T-cell (primary cell): ENCODE measurements at places on chromosomes 16 and 17. TPM values are rescaled to one million over a fixed set of nuclear protein-coding genes. Genes with fewer than 3 reads are reported as not detected.

The TEKT3 gene
- total RNA-seq = not detected

The PPL gene
- 0.10 TPM for total RNA-seq

The CLEC3A gene
- total RNA-seq = not detected

The FLOT2 gene
- 163 TPM for total RNA-seq

The EPOP gene
- total RNA-seq = 0.90 TPM

The BOLA2B gene
- 49.0 TPM for total RNA-seq

The KAT8 gene
- 92.3 TPM for total RNA-seq

The ZNF423 gene
- total RNA-seq = not detected

The TPSB2 gene
- total RNA-seq = 0.45 TPM

The CHTF18 gene
- 49.5 TPM for total RNA-seq

The RGS11 gene
- not detected for total RNA-seq

DNA sequence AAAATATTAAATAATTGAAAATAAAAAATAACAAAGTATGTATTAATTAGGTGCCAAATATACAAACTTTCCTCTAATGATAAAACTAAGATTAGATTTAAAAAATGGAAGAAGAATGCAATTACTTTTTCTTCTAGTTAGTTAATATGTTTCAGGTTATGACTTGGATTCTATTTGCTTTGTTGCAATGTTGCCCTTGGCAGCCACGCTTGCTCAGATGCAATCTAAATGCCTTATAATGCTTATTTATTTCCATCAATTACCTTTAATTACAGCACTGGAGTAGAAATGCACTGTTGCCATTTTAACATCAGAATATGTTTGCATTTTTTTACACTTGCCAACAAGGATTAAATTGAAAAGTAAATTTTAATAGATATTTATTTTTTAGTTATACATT, 263.9 kb downstream of the CNTNAP4 start:
- no peaks in the 10 kb centered on the region for H3K36me3 ChIP-seq
- DNase-seq = no peak
- no peaks in the 10 kb centered on the region for H3K27me3 ChIP-seq
- no peak overlapping the region for H3K27ac ChIP-seq

DNA sequence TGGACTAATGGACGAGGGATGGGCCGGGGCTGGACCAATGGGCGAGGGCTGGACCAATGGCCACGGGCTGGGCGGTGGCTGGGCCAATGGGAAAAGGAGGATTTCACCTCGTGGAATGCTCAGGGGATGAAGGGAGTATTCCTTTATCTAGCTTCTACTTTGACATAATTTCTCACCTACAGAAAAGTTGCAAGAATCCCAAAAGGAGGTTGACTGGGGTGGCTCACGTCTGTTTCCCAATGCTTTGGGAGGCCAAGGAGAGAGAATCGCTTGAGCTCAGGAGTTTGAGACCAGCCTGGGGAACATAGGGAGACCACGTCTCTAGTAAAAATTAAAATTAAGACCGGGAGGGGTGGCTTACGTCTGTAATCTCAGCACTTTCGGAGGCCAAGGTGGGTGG, 5.7 kb upstream of the FLYWCH1 start:
- DNase-seq = no peak
- no peaks in the 10 kb centered on the region for H3K36me3 ChIP-seq
- peaks cover 2% of the 10 kb centered on the region for H3K27me3 ChIP-seq
- peaks cover 34% of the 10 kb centered on the region for H3K4me1 ChIP-seq
- H3K27ac ChIP-seq = peak overlapping the region; percentile 32

DNA sequence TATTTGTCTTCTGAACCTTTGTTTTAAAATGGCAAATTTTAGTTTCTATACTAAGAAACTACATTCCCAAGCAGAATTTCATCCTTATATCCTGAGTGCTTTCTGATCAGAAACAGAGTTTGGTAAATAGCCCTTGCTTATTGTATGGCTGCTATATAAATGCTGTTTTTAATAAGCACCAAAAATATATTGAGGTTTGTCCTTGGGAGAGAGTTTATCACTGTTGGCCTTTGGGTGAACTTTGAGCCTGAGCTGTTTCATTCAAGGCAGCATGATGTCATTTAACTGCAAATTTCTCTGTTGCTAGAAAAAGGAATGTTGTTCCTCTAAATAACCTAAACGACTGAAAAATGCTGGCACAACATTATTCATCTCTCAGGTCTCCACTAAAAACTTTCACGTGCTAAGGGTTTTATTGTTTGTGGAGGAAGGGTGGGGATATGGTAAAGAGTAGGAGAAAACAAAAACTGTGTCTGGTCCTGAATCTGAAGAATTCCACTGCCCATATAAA, 334.3 kb upstream of the TBX2 start:
- H3K27me3 ChIP-seq = no peaks in the 10 kb centered on the region
- no peak overlapping the region for H3K4me3 ChIP-seq
- no peaks in the 10 kb centered on the region for H3K4me1 ChIP-seq

DNA sequence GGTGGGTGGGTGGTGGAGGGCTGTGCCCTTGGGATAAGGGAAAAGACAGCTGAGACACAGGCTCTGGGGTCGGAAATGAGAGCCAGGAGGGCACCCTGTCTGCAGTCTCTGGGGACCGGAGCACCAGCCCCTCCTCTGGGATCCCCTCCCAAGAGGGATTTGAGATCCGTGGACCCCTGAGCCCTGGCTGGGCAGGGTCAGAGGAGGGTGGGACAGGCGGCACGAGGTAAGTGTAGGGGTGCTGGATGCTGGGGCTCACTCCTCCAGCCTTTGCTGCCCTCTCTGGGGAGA, 425 bp downstream of the SGSH start:
- H3K4me3 ChIP-seq = peak overlapping the region; percentile 77
- H3K27ac ChIP-seq = peak overlapping the region; percentile 79
- peaks cover 32% of the 10 kb centered on the region for H3K36me3 ChIP-seq
- DNase-seq = no peak

DNA sequence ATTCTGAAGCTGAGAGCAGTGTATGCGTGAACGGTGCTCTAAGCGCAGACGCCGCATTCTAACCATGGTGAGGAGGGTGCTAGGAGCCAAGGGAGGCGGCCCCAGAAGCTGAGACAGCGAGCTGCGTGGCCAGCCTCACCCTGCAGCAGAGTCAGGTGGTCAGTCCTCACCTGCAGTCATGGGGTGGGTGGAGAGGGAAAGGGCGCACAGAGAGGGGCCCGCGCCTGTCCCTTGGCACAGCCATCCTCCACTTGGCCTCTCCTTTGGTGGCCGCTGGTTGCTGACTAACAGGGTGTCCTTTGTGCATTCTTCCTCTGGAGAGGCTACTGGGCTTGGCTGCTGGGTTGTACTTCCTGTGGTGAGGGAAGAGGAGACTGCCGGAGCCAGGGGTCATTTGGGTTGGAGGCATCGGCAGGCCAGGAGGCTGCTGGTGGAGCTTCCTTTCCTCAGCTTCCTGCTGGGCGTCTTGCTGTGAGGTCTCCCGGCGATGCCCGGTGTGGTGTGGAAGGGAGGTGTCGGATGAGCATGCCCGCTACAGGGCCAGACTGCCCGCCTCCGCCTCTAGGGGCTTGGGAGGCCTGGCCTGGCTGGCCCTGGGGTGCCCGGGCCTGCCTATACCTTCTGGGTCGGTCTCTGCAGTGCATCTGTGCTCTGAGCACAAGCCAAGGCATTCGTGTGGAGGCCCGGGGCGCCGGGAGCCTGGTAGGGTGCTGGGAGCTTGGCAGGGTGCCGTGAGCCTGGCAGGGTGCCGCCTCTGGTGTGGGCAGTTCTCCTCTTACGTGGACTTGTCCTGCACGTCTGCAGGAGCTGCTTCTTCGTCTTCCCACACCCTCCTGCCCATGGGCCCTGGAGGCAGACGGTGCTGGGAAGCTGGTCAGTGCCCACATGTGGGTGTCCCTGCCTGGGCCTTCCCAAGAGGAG, 17.4 kb downstream of the RNF213 start:
- no peaks in the 10 kb centered on the region for H3K4me1 ChIP-seq
- no peak overlapping the region for H3K4me3 ChIP-seq
- H3K27ac ChIP-seq = no peak overlapping the region

GRCh38 chr17:61160204-61160603, 239.4 kb upstream of the TBX2 start:
- DNase-seq = no peak
- H3K4me1 ChIP-seq = peaks cover 4% of the 10 kb centered on the region
- no peaks in the 10 kb centered on the region for H3K27me3 ChIP-seq
- no peaks in the 10 kb centered on the region for H3K36me3 ChIP-seq

DNA sequence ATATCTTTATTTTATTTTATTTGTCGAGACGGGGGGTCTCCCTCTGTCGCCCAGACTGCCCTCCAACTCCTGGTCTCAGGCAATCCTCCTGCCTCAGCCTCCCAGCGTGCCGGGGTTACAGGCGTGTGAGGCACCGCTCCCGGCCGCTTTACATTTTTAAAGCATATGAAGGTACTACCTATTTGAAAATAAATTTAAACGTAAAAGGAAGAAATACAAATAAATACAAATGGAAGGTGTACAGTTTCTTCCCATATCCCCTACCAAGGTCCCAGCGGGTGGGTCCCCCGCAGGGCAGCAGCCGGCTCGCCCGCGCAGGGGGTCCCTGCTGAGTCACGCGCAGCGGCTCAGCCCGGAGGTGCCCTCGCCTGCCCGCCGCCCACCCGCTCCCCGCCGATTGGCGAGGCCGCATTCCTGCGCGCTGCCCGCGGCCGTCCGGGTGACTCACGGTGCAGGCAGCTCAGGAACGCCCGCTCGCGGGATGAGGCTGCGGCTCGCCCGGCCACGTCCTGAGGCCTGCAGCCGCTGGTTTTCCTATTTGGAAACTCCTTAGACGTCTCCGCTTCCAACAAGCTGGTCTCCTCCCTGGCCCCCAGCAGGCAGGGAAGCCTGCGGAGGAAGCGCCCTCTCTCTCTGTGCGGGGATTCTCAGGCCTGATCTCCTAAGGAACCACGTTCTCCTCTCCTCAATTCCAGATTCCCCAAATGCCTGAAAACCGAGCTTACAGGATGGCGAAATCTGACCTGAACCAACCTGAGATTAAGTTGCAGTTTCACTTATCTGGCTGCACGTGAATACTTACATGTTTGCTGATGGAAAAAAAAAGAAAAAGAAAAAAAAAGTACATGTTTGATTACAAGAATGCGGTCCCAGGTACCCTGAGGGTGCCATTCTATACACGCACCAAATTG, 54.8 kb upstream of the MAP3K14 start:
- H3K4me3 ChIP-seq = peak overlapping the region; percentile 27
- no peak for DNase-seq
- H3K27ac ChIP-seq = no peak overlapping the region
- peaks cover 17% of the 10 kb centered on the region for H3K27me3 ChIP-seq

- H3K36me3 ChIP-seq = no peaks in the 10 kb centered on the region
- no peak overlapping the region for H3K27ac ChIP-seq
- no peaks in the 10 kb centered on the region for H3K27me3 ChIP-seq
- H3K4me1 ChIP-seq = no peaks in the 10 kb centered on the region
- no peak for DNase-seq
Observed at GRCh38 chr17:13244513-13244912, 226.7 kb upstream of the ELAC2 start.

- DNase-seq = no peak
- H3K27ac ChIP-seq = no peak overlapping the region
- no peak overlapping the region for H3K4me3 ChIP-seq
- peaks cover 9% of the 10 kb centered on the region for H3K27me3 ChIP-seq
- H3K4me1 ChIP-seq = peaks cover 41% of the 10 kb centered on the region
Observed at GRCh38 chr16:75323198-75323597, 71.8 kb upstream of the BCAR1 start.

DNA sequence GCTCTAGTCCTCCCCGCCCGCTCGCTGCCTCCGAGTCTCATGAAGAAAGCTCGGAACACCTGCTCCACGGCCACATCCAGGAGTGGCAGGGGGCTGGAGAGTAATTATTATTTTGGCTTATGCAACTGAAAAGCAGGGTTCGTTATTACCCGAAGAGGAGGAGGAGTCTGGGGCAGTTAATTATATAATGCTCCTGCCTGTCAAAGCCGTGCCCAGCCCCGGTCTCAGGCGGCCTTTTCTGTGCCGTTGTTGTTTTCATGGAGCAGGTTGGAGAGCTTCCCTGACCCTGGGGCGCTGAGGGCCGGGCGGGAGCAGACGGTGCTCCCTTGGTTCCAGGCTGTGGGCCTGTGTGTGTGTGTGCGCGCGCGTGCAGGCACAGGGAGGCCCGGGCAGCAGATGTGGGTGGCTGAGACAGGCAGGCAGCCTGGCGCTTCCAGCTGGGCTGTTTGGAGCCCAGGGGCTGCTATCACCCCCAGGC, 2.4 kb downstream of the JPH3 start:
- no peaks in the 10 kb centered on the region for H3K36me3 ChIP-seq
- DNase-seq = no peak
- H3K27ac ChIP-seq = no peak overlapping the region
- no peak overlapping the region for H3K4me3 ChIP-seq
- peaks cover 9% of the 10 kb centered on the region for H3K27me3 ChIP-seq

- no peaks in the 10 kb centered on the region for H3K36me3 ChIP-seq
- no peak for DNase-seq
- no peak overlapping the region for H3K27ac ChIP-seq
- H3K4me1 ChIP-seq = peaks cover 9% of the 10 kb centered on the region
- peaks cover 5% of the 10 kb centered on the region for H3K27me3 ChIP-seq
- no peak overlapping the region for H3K4me3 ChIP-seq
Observed at GRCh38 chr17:48759288-48759687, 30.7 kb upstream of the HOXB13 start.

DNA sequence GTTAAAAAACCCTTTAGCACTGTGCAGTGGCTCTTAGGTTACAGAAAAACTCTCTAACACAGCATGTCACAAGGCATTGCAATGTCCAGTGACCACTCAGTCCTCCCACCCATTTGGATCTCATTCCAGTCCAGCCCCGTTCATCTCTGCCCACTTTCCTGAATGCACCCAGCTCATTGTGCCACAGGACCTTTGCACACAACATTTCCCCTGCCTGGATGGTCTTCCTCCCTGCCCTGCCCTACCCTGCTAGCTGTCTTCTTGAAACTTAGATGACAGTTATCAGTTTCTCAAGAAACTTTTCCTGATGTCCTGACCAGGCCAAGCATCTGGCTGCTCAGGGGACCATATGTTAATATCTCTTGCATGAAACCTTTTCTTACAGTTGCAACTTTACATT, 67.2 kb downstream of the WWP2 start:
- H3K4me3 ChIP-seq = no peak overlapping the region
- no peak for DNase-seq
- H3K27ac ChIP-seq = no peak overlapping the region
- peaks cover 4% of the 10 kb centered on the region for H3K36me3 ChIP-seq
- H3K4me1 ChIP-seq = no peaks in the 10 kb centered on the region
